CD8-positive, alpha-beta T cell (primary cell): ENCODE measurements at places on chromosomes 3 and 15.

GRCh38 chr3:58529516-58530353 is 7.3 kb downstream of the ACOX2 start:
- DNase-seq = no peak

DNA sequence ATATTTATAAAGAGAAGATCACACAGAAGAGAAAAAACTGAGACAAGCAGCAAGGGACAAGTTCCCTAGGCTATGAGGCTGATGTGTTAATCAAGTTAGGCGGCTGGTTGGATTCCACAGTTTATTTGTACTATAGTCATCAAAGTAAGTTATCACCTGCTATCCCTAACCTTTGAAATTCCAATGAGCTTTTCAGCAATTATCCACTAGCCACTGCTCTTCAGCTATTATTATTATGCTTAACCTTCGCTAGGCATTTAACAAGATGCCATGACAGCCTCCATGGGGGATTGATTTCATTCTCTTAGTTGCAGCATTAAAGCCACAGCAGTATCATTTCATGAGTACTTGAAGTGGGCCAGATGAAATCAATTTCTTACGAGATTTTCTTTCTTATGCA is 699.5 kb upstream of the NAALADL2 start:
- no peak for DNase-seq

DNA sequence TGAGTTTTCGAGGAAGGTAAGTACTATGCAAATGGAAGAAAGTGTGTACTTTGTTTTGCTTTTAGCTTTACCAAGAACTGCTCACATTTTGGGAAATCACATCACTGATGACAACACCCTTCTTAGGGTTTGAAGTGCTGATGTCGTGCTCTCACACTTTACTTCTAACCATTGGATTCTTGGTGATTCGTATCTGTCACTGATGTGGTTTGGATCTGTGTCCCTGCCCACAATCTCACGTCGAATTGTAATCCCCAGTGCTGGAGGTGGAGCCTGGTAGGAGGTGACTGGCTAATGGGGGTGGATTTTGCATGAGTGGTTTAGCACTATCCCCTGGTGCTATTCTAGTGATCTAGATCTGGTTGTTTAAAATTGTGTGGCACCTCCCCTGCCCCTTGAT is 75.4 kb upstream of the RGMA start:
- no peak for DNase-seq

DNA sequence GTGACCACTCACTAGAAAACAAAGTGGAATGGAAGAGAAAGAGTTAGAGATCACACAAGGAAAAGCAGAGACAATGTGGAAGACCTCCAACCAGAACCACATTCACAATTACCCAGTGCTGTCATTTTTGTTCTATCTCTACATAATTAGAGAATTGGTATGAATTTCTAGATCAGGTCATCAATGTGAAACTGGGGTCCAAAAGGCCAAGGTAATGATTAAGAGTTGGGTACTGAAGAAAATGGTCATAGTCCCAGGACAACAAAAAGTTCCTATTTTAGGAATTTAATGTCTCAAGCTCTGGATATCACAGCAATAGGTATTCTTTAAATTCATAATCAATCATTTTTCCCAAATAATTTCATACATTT is 84.7 kb upstream of the PPIB start:
- DNase-seq = no peak

- no peak for DNase-seq
Observed at GRCh38 chr3:53554559-53555067, 60.2 kb downstream of the CACNA1D start.
